Caco-2 (cell line): ENCODE measurements at places on chromosomes 16 and 17. TPM values are rescaled to one million over a fixed set of nuclear protein-coding genes. Genes with fewer than 3 reads are reported as not detected.
A peak's percentile ranks its signal among the peaks of the same experiment; 100 is the strongest.

The HLF gene
- 17.3 and 19.8 TPM in 2 replicates for total RNA-seq

The GNAO1 gene
- 1.9 and 3.2 TPM in 2 replicates for total RNA-seq

The ITGAX gene
- not detected in 2 replicates for total RNA-seq

The MAP3K14 gene
- 10.0 and 11.7 TPM in 2 replicates for total RNA-seq

The CCDC200 gene
- total RNA-seq, result not detected in 2 replicates

The HOXB5 gene
- not detected in 2 replicates for total RNA-seq

The NXPH3 gene
- 1.7 and 2.0 TPM in 2 replicates for total RNA-seq

- DNase-seq, result peak; percentile 85
These were observed at the start of gene MINK1 for GRCh38 chr17:4833178-4833940. MINK1 (plus strand) TSS chr17:4833340; CDS start chr17:4833584, 244 bp downstream.

DNA sequence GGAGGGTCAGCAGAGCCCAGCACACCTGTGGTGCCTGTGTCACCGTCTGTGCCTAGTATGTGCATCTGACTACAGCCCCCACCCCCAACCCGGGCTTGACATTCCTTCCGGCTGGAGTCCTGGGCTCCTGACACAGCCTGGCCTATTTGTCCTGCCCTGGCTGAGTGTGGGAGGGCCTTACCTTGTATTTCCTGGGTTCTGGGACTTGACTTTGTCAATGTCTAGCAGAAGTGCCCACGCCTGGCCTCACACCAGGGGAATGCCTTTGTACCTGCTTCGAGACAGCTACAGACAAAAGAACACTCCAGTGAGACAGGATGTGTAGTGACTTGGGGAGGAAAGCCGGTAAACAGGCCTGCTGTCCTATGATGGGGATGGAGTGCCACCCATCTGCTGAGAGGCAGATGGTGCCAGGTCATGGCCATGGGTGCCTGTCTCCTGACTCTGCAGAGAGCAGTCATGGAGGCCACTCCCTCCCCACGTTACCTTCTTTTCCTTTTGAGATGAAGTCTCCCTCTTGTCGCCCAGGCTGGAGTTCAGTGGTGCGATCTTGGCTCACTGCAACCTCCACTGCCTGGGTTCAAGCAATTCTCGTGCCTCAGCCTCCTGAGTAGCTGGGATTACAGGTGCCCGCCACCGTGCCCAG is 42.8 kb downstream of the TNFRSF13B start:
- DNase-seq, result peak; percentile 19

- DNase-seq, result no peak
These were observed 5.0 kb downstream of the TSR3 start for GRCh38 chr16:1346422-1347285.

DNA sequence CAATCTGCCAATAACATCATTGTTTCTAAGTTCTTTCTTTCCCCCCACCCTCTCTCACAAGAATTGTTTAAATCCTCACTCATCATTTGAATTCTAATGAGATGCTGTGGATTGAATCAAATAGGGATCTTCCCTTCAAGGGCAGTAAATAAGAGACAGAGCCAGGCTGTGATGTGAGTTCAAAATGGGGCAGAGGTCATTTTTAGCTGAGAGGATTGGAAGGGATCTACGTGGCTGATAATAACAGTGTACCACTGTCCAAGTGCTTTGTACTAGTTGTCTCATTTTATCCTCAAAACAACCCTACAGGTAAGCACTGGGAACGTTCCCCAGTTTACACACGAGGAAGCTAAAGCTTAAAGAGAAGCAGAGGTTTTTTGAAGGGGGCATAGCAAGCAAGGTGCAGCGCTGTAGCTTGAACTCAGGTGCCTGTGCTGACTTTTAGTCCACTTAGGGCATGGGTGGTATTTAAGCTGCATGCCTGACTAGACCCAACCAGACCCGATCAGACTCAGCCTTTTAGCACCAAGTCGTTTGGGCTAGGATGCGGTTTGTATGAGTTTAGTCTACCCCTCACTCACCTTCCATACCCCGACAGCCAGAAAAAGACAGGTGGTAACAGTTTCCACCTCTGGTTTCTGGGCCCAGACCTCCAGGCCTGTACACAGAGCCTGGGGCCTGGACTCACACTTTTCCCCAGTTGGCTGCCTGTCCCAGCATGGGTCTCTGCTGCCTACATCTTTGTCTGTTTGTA is 39.2 kb upstream of the CCR7 start:
- no peak for DNase-seq

DNA sequence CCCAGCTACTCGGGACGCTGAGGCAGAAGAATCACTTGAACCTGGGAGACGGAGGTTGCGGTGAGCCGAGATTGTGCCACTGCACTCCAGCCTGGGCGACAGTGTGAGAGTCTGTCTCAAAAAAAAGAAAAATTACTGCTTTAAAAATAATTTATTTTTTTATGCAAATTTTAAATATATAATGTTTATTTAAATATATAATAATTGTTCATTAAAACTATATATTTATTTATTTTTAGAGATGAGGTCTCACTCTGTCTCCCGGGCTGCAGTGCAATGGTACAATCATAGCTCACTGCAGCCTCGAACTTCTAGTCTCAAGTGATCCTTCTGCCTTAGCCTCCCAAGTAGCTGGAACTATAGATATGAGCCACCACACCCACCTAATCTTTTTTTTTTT is 15.2 kb upstream of the DBNDD1 start:
- DNase-seq, result no peak

DNA sequence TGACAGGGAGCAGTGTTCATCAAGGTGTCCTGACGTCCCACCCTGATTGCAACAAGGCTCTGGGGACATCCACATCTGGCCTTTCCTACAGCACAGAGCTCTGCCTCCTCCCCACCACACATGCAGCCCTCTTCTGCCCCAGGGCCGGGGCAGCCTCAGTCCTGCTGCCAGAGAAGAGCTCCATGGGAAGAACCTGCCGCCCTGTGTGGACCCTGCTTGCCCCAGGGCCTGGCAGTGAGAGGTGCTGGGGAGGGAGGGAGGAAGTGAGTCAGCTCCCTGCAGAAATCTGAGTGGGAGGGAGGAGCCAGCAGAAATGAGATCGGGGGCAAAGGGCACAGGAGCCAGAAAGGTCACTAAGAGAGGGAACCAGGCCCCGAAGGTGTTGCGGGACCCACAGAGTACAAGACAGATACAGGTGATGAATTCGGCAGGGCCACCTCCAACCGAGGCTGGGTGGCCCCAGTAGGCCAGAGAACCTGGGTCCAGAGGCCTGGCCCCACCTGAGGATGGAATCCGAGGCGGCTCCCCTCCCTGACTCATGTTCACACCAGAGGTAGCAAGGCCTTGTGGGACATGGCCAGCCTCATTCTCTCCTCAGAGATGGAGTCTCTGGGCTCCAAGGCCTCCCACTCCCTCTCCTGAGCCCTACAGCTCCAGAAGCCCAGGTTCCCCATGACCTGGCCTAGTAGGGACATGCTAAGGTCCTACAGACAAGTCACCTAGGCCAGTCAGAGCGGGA is 24.8 kb downstream of the MYO18A start:
- peak; percentile 82 for DNase-seq

DNA sequence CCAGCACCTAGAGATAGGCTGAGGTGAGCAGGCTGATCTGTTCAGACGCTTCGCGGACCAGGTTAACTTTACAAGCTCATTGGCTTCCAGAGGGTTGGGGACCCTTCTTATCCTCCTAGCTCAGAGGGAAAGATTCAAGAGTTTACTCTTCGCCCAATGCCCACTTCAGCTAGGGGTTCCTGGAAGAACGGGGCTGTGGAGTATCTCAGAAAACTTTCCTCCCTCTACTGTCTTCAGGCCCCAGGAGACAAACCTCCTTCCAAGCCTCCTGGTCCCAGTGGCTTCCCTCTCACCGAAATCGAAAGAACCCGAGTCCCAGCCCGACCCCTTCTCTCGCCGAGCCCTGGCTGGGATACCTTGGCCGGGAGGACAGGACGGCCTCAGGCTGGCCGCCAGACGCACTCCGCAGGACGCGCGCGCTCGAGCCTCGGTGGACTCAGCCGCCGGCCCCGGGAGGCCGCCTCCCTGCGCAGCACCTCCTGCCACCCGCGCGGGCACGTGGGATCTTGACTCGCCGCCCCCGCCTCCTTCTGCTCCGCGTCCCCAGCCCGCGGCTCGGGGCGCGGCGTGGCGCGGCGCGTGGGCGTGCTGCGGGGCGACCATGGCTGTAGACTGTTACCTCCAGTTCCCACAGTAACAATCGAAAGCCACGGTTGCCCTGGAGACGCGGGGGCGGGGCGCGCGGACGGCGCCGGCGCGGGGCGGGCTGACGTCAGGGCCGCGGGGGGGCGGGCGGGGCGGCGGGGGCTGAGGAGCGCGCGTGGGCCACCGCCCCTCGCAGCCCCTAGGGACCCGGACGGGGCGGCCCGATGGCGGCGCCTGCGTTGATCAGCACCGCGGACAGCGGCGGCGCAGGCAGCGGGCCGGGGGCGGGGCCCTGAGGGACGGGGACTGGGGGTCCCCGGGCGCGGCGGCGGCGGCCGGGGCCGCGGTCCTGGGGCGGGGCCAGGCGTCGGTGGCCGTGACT is 5.3 kb upstream of the HIC1 start:
- peak; percentile 84 for DNase-seq

GRCh38 chr16:22004341-22004740 is 3.4 kb upstream of the PDZD9 start:
- no peak for DNase-seq

- DNase-seq, result no peak
These were observed 541 bp downstream of the GPT2 start for GRCh38 chr16:46884513-46885293.
